ENCODE measurements at places on chromosomes 2 and 18. TPM values are rescaled to one million over a fixed set of nuclear protein-coding genes. Genes with fewer than 3 reads are reported as not detected.

Gene ARHGAP15
- total RNA-seq = 8.4 TPM

Gene NBAS
- 47.0 TPM for total RNA-seq

Gene LANCL1
- 17.0 TPM for total RNA-seq

Gene TBC1D8
- total RNA-seq = 511 TPM

Gene SCN7A
- 2.8 TPM for total RNA-seq

Gene GPR55
- 2.5 TPM for total RNA-seq

Gene RAPGEF4
- 9.0 TPM for total RNA-seq

Gene PTPRN
- 4.9 TPM for total RNA-seq

Gene SH2D6
- 16.9 TPM for total RNA-seq

Gene UGT1A8
- 9.0 TPM for total RNA-seq

Gene C2orf66
- not detected for total RNA-seq

Gene VIT
- total RNA-seq = 1.2 TPM

Gene TMEM163
- 1.7 TPM for total RNA-seq

Gene GKN2
- total RNA-seq = not detected

Gene GPAT2
- 0.53 TPM for total RNA-seq

Gene RGPD3
- total RNA-seq = 0.83 TPM

Gene PDE1A
- 2.1 TPM for total RNA-seq

Gene MTCL1
- 7.1 TPM for total RNA-seq

Gene EGR4
- not detected for total RNA-seq

Gene C2orf15
- total RNA-seq = 7.1 TPM

Gene FSHR
- total RNA-seq = not detected

Gene SPAG16
- total RNA-seq = 9.2 TPM

Gene NR4A2
- 1.9 TPM for total RNA-seq

Gene TAF1B
- total RNA-seq = 33.0 TPM

Gene FNDC4
- total RNA-seq = not detected

Gene CTLA4
- not detected for total RNA-seq

Gene FEV
- total RNA-seq = 3.2 TPM
